C1 segment of cervical spinal cord (tissue), 14 donors: ENCODE measurements at places on chromosomes 11 and 22.

DNA sequence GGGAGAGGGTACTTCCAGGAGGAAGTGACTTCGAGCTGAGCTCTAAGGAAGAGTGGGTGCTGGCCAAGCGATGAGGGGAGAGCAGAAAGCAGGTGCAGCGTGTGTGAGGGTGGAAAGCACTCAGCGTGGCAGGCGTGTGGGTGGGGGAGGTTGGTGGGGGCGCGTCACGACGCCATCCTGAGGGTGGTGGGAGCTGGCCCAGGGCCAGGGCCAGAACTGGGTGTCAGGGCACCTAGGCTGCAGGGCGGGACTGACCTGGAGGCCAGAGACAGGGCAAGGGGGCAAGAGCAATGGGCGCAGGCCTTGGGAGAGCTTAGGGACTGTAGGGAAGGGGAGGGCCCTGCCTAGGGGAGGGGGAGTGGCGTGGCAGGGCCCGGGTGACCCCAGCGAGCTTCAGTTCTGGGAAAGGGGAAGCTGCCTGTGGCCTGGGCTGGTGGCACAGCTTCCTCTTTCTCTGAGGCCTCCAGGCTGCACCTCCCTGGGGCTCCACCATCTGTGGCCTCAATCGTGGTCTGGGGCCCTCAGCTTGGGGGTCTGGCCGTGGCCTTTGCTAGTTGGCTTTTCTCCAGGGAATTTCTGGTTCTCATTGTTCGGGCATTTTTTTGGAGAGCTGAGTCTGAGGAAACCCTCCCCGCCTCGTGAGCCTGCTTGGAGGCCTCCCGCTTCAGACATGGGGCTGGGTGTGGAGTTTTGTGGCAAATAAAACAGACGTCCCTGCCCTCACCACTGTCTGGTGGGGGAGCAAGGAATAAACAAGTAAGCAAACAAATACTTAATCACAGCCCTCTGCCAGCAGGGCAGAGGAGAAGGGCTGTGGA is 8.9 kb downstream of the RELT start:
- peak; percentile 45 for DNase-seq

GRCh38 chr11:116172851-116173250 is 599.9 kb downstream of the BUD13 start:
- DNase-seq: no peak

GRCh38 chr11:20000351-20001134 is 159.7 kb downstream of the DBX1 start:
- no peak for DNase-seq

DNA sequence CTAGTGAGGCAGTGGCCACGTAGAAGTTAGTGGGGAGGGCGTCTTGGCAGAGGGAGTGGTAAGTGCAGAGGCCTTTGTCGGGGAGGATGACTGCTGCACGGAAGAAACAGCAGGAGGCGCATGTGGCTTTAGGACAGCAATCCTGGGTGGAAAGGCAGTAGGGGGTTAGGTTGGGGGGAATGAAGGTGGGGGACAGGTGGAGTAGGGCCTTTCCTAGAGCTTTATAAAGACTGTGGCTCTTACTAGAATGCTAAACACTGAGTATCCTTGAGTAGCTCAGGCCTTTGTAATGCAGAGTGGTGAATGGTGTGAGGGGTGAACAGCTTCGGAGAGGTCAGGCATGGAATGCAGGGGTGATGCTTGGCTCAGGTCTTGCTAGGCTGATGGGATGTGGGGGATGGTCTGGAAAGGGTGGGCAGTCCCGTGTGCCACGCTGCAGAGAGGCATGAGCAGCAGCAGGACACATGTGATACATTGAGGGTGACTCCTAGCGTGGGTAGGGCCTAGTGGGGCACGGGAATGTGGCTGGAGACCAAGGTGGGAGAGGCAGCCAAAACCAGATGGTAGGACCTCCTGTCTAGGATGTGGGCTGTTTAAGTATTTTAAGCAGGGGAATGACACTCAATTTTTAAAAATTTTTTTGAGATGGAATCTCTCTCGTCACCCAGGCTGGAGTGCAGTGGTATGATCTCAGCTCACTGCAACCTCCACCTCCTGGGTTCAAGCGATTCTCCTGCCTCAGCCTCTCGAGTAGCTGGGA is 19.2 kb downstream of the AP2A2 start:
- no peak for DNase-seq

GRCh38 chr11:60860943-60861342 is 5.2 kb upstream of the PTGDR2 start:
- DNase-seq: peak; percentile 15

DNA sequence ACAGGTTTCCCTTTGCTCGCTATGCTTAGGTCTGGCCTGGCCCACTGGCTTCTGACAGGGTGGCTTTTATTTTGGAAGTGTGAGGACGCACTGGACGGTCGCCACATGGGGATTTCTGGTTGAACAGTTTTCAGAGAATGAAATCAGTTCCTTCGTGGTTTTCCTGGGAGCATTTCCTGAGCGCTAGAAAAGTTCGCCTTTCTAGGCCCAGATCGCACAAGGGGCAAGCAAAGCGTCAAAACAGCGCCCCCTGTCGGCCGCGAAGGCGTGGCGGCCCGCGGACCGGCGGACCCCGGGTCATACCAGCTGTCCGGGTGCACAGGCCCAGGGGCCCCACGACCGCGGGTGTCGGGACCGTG is 12.7 kb upstream of the CYP2R1 start:
- peak; percentile 66 for DNase-seq

- DNase-seq: no peak
Observed at GRCh38 chr11:2443881-2444820, at the start of gene TRPM5. TRPM5 (minus strand) TSS chr11:2444514; CDS start chr11:2423036, 21,478 bp downstream.

DNA sequence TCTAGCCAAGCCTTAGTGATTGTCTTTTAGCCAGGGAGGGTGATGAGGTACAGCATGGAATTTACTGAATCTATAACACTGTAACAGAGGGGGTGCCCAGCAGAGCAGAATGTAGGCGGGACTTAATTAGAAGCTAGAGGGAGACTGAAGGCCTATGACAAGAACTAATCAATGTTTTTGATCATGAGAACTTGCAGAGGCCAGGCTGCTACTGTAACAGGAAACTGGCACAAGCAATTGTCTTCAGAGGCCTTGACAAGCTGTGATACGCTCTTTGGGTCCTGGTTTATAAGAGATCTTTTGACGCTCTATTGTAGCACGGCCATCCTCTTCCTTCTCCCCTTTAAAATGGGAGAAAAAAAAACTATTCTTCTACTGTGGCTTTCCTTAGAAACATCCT is 1297.3 kb downstream of the JRKL start:
- no peak for DNase-seq

- DNase-seq: no peak
Observed at GRCh38 chr11:60978546-60979380, 7.3 kb downstream of the CD6 start.

GRCh38 chr22:19143967-19144400 is 467 bp downstream of the ESS2 start:
- DNase-seq: no peak

- no peak for DNase-seq
Observed at GRCh38 chr11:72721689-72722049, 30.5 kb downstream of the ARAP1 start.

GRCh38 chr22:31726692-31727091 is 23.2 kb downstream of the PRR14L start:
- no peak for DNase-seq

GRCh38 chr11:58807343-58807742 is 37.2 kb downstream of the GLYATL2 start:
- DNase-seq: no peak

DNA sequence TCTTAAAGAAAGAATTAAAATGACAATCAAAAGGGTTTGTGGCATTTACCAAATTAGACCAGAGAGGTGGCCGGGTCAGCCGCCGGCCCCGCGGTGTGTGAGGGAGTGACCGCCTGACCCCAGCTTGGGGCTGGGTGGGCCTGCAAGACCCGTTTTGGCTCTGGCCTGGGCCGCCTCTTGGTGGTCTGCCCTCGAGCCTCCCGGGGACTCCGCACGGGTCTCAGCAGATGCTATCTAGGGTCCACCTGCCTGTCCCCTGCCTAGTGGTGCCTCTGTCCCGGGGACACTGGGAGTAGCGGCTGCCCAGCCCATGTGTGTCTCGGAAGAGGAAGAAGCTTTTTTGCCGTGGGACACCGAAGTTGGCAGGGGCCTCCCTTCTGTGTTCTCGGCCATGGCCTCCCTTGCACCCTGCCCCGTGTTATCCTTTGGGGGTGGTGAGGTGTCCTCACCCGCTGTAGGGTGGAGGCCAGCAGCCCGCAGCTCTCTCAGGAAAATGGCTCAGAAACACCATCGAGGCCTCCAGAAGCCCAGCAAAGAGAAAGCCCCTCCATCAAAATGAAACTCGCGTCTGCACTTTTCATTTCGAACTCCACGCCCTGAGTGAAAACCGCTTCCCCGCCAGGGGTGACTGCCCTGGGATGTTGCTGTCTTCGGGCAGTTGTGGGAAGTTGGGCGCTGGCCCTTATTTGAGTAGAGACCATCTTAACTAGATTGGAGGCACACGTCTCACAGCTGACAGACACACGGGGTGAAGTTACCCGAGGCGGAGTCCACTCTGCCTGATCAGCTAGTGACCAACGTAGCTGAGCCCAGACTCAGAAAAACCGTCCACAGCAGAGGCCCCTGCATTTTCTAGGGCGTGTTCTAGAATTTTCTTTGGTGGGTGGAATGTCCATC is 8.0 kb downstream of the CCND1 start:
- no peak for DNase-seq

DNA sequence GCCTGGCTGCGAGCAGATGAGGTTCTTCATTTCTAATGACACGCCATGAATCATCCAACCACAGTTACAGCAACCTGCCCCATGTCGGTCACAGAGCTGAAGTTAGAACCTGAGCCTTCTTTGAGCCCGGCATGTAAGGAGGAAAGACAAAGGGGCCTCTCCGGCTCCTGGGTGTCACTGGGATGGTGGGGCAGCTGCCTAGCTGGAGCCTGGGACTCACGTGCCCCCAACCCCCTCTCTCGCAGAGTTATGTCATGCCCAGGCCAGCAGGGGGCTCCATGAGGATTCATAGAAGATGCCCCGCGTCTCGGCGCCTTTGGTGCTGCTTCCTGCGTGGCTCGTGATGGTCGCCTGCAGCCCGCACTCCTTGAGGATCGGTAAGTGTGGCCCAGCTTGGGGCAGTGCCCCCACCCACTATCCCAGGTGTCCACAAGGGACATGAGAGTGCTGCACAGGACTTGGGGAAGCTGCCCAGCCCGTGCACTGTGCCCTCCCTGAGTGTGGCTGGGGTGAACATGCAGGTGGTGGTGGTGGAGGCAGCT is 148.5 kb downstream of the GRIK4 start:
- DNase-seq: no peak

DNA sequence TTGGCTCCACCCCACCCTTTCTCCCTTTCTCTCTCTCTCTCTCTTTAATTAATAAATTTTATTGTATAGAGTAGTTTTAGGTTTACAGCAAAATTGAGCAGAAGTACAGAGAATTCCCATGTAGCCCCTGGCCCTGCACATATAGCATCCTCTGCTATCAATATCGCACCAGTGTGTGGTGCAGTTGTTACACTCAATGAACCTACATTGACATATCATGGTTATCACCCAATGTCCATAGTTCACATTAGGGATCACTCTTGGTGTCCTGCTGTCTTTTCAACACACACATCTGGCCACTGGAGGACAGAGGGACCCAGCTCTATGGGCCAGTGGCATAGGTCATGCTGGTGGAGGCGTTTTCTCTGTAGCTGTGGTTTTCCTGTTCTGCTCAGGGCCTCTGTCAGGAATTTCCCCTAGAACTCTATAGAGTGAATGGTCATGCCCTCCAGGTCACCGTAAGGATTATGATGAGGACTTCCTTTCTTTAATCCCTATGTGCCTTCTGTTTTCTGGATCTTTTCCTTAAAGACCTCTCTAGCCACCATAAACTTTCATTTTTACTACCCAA is 98.2 kb upstream of the NAV2 start:
- no peak for DNase-seq

- no peak for DNase-seq
Observed at GRCh38 chr22:39925909-39926679, 25.2 kb downstream of the GRAP2 start.

- DNase-seq: no peak
Observed at GRCh38 chr11:122833846-122834464, 4.3 kb upstream of the CRTAM start.

DNA sequence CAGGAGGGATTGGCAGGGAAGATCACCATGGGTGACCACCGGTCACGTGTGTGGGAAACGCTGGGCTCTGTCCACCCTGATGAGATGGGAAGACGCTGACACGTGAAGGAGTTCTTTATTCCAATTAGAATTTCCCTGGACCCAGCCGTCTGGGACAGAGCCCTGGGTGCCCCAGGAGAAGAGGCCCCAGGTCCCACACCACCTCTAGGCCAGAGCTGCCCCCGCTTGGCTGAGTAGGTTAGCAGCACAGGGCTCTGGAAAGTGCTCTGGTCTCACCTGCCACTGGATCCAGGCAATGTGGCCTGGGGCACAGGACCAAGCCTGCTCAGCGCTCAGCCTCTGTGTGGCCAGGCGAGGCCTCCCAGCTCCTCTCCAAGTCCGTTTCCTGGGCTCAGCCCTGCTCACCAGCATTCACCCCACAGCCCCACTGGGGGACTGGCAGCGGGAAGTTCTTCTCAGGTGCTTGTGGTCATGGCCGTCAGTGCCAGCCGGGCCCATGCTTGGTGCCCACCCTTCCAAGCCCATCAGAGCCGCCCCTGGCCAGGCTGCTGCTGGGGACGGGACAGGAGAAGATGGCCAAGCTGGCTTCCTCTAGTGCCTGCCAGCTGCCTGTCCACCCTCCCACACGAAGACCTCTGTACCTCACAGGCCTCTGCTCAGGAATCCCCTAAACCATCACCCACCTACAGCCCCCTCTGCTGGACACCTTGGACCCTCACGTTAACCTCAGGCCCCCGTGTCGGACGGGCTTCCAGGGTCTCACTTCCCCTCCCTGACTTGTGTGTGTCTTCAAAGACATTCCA is 62.5 kb upstream of the FGF3 start:
- no peak for DNase-seq

GRCh38 chr11:108672113-108672512 is 7.2 kb downstream of the DDX10 start:
- DNase-seq: no peak

- DNase-seq: no peak
Observed at GRCh38 chr11:128776424-128777284, 82.8 kb downstream of the FLI1 start.
